ENCODE measurements at places on chromosomes 3 and 15.

- DNase-seq: no peak
Observed at GRCh38 chr3:81997390-81997789, 235.9 kb upstream of the GBE1 start.

DNA sequence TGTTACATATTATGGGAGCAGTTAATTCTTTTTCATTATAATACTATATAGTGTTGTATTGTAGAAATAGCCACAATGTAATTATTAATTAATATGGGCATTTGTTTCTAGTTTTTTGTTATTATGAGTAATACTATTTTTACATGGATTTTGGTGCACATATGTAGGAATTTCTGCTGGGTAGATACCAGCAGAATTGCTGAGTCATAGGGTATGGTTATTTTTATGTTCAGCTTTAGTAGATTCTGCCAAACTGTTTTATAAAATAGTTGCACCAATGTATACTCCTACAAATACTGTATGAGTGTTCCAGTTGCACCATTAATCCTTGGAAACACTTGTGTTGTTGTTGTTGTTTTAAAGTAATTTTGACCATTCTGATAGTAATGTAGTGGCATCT lies 91.5 kb downstream of the SH3GL3 start:
- DNase-seq: no peak

DNA sequence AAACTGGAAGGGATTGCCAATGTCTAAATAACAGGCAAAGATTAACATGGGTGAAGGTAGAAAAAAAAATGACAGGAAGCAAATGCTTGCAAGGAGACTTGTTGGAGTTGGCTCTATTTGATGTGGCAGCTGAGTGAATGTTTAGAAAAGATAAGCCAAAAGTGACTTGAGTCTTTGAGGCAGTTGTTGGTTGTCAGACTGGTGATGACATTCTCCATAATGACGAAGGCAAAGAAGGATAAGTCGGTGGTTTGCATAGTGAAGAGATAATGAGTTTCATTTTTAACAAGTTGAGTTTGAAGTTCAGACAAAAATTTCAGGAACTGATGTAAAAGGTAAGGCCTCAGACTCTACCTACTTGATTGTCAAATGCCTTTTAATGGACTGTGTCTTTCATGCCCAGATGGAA lies 704.1 kb upstream of the SGO1 start:
- no peak for DNase-seq

GRCh38 chr3:114441386-114441785 lies 147.6 kb downstream of the TIGIT start:
- DNase-seq: no peak

DNA sequence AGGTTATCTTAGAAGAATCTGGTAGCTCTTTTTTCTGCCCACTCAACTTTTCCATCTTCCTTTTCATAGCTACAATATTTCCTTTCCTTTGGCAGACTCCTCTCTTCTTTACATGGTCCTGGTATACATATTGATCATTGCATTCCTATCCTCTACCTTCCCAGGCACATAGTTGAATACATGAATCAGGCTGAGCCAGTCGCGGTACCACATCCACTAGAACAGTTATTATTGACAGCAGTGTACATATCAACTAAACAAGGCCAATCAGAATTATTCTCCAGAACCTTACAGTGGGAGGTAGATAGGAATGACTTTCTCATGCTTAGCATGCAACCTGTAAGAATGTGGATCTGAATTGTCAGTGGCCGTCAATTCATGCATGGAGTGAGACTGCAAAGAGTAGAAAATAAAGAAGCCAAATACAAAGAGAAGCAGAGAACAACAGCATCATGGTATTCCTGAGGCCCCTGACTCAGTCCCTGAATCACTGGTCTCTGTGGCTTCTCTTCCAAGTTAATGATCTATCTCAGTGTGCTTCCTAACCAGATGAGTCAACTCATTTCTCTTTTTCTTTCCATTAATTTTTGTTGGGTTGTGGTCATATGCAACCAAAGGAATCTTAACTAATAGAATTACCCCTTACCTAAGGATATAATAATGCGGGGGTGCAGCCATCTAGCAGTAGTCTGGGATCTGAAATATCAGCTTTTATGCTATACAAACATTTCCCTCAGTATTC lies 60.9 kb upstream of the DCBLD2 start:
- DNase-seq: no peak

GRCh38 chr15:89197503-89197971 lies 23.8 kb downstream of the RLBP1 start:
- DNase-seq: no peak

DNA sequence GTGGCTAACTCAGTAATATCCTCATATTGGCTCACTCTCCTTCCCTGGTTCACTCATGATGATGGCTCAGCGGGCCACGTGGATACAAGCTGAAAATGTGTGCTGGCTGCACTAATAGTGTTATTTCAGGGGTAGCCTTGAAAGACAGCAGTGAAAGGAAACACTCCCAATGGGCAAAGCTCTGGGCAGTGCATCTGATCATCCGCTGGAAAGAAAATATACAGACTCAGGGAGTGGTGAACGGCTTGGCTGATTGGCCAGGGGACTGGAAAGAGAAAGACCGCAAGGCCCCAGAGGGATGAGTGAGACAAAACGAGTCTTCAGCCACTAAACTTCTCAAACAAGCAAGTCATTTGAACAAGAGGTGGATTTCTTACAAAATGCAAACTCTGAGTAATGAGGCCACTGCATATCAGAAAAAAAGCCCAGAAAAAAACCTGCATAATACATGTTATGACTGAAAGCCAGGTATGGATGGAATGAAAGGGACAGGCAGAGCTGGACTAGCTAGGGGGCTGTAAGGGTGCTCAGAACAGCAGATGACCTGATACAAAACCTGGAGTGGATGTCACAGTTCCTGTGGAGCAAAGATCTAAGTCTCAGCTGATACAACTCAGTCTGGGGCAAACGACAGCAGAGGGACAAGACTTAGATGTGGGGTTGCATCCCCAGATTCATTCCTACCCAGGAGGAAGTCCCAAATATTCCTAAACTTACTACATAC lies 33.3 kb downstream of the CMTM6 start:
- DNase-seq: no peak

DNA sequence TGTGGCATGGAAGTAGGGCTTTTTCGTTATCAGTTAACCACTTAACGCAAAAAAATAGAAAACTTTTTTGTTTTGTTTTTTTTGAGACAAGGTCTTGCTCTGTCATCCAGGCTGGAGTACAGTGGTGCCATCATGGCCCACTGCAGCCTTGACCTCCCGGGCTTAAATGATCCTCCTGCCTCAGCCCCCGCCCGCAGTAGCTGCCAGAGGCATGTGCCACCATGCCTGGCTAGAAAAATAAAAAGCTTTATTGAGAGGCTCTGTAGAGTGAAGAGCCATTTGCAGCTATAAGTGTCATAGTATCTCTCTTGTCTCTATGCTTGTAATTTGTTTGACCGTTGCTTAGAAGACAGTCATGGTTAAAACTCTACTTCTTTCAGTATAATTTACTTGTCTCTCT lies 13.5 kb downstream of the PPP4R2 start:
- DNase-seq: no peak

- no peak for DNase-seq
Observed at GRCh38 chr15:97984157-97984556, 23.7 kb downstream of the ARRDC4 start.

GRCh38 chr15:75185271-75186029 lies 16.2 kb upstream of the C15orf39 start:
- no peak for DNase-seq

- DNase-seq: no peak
Observed at GRCh38 chr3:179852142-179852905, 184.4 kb downstream of the PEX5L start.

DNA sequence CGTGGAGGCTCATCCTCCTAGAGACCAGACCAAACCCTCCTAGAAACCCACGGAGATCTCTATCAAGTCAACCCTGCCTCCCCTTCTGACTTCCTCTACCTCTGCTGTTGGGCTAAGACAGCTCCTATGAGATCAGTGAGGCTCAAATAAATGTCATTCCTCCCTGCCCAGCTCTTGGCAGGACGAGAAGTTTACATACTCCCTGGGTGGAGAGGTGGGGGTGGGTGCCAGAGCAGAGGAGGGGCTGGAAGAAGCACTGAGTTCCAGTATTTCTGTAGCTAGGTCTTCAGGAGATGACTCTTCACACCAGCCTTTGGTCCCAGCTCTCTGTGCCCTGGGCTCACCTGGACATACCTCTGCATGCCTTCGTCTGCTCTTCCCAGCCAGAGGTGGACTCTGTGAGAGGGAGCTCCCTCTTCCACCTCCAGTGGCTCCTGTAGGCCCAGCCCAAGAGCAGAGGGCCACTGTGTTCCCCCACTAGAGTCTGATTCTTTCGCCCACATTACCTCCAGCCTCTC lies 42.4 kb upstream of the TLE3 start:
- no peak for DNase-seq

DNA sequence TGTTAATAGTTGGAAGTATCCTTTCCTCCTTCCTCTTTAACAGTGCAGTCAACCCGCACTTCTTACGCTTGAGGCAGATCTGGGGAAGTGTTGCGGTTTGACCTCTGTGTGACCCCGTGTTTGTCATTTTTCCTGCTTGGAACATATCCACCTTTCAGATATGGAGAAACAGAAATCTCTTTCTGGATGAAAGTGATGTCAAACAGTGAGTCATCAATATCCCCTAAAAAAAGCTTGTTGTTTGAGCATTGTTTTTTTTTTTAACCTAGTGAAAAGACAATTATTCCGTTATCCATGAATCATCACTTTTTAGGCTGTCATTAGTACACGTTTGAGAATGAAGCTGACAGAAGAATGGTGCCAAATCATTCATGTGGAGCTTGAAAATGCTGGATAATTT lies 293.7 kb downstream of the ARPP21 start:
- no peak for DNase-seq

DNA sequence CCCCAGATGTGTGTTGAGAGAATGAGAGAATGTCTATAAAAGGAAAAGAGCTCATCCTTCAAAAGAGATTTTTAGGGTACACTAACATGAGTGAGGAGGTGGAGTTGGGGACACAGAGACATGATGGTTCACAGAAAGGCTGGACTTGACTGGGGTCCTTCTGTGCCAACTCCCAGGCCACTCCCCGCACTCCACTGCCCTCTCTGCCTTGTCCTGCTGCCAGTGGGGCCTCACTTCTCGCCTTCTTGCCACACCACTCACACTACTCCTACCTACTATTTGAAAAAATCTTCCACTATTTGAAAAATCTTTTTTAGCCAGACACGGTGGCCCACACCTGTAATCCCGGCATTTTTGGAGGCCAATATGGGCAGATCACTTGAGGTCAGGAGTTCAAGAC lies 298.1 kb downstream of the EPHB1 start:
- no peak for DNase-seq

DNA sequence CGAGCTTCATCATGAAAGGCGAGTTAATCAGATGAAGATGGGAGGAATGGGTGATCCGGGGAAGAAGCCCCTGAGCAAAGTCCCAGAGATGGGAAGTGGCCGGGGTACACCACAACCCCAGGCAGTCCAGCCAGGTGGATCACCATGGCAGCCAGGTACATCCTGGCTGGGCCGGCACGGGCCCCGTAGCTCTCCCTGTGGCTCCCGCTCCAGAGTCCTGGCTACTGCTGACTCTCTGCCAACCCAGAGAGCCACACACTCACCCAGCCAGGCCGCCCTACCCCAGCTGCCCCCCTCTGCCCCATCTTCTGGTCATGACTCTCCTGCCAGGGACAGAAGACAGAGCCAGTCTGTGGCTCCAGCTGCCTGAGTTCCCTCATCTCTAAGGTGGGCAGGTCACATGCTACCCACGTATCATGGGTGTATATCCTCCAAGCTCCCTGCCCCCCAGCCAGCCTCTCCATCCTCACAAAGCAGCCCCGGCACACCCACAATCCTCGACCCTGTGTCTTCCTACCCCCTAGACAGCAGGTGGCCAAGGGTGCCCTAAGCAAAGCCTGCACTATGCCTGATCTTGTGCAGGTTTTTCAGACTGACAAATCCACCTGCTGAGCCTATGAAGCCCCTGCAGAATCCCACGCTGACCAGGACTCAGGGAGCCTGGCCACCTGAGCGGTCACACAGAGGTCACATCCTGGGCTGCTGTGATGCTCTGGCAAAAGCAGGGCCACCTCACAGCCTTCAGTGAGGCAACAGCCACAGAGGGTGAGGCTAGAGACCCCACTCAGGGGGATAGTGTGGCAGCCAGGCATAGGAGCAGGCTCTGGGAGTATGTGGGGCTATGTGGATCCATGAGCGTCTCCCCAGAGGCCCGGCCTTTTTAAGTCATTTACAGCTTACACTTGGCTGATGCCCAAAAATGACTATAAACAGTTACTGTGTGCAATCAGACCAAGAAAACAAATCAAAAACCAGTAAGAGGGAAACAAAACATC lies 13.2 kb downstream of the XXYLT1 start:
- no peak for DNase-seq

GRCh38 chr3:49410066-49410845 lies 1.5 kb downstream of the RHOA start:
- DNase-seq: no peak

DNA sequence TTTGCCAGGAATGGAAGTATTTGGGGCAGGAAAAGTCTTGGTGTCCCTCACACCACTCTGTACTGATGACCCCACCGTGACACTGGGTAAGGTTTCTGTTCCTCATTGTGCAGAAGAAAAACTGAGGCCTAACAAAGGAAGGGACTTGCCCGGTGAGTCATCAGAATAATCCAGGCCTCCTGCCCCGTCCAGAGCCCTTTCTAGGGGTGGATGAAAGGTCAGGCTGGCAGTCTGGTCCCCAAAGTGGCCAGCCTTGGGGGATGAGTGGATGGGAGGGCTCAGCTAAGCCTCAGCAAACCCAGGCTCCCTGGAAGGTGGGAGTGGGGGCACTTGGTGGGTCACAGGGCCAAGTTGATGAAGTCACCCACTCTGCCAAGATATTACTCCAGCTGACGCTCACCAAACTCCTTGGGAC lies 2.3 kb upstream of the DNAH1 start:
- no peak for DNase-seq

- no peak for DNase-seq
Observed at GRCh38 chr3:129586746-129587430, 19.6 kb downstream of the PLXND1 start.

GRCh38 chr15:98713585-98714001 lies 65.3 kb downstream of the IGF1R start:
- no peak for DNase-seq

- no peak for DNase-seq
Observed at GRCh38 chr15:93803421-93804152, 427.8 kb upstream of the MCTP2 start.

GRCh38 chr3:112481302-112481721 lies 18.0 kb downstream of the BTLA start:
- no peak for DNase-seq

GRCh38 chr3:143360244-143360643 lies 240.7 kb downstream of the CHST2 start:
- no peak for DNase-seq

DNA sequence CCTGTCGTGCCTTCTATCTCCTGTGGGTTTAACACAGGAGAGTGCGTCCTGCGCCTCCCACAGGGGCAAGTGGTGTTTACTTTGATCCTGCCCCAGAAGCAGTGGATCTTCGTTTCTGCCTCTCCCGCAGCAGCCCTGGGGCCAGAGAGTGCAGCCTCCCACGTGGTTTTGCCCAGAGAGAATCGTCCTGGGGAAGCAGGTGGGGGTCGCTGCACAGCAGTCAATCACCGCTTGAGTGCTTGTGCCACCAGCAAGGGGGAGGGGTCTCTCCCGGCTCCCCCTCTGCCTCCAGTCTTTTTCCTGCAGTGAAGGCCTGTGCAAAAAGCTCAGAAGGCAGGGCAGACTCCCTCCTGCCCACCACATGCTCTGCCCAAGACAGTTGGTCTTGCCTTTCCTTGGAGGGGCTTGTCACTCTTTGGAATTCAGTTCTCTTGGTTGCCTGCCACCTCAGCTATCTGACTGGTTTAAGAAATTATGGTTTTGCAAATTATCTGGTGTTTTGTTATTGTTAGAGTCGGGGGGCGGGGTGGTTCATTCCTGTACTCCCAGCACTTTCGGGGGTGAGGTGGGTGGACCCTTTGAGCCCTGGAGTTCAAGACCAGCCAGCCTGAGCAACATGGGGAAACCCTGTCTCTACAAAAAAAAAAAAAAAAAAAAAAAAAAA lies 26.9 kb downstream of the STOML1 start:
- DNase-seq: no peak
